ENCODE measurements at places on chromosomes 7 and 10.

DNA sequence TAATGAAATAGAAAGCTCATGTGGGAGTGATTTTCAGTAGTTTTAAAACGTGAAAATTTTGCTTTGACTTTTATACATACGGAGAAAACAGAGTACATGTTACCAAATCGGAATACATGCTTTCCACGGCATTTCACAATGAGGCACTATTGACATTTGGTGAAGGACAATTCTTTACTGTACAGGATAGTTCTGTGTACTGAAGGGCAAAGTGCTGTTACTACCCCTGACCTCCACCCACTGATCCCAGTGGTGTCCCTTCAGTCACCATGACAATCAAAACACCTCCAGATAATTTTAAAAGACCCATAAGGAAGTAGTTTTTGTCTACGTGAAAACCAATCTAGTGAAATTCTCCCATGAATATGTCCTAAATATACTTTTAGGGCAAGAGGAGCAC is 33.1 kb upstream of the ANK3 start:
- DNase-seq, result no peak

GRCh38 chr7:30330134-30331111 is 46.0 kb downstream of the ZNRF2 start:
- no peak for DNase-seq

DNA sequence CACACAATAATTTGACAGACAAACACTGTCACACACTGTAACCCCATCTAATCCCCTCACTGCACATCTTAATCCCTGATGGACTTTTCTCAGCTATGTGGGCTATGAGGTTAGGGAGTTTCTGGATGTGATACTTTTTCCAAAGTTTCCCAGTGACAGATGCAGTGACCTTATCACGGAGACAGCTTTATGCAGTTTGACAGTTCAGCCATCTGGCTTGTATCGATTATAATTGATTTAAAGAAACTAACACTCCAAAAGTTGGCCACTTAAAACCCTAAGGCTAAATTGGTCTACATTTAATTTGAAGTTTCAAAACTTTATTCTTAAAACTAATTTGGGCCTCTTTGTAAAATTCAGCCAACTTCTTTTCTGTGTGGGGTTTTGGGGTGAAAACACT is 196.7 kb downstream of the SDK1 start:
- no peak for DNase-seq

- no peak for DNase-seq
Measured at GRCh38 chr10:34191406-34191805, 623.7 kb downstream of the PARD3 start.

GRCh38 chr7:45112648-45113047 is 1.2 kb upstream of the TBRG4 start:
- no peak for DNase-seq

DNA sequence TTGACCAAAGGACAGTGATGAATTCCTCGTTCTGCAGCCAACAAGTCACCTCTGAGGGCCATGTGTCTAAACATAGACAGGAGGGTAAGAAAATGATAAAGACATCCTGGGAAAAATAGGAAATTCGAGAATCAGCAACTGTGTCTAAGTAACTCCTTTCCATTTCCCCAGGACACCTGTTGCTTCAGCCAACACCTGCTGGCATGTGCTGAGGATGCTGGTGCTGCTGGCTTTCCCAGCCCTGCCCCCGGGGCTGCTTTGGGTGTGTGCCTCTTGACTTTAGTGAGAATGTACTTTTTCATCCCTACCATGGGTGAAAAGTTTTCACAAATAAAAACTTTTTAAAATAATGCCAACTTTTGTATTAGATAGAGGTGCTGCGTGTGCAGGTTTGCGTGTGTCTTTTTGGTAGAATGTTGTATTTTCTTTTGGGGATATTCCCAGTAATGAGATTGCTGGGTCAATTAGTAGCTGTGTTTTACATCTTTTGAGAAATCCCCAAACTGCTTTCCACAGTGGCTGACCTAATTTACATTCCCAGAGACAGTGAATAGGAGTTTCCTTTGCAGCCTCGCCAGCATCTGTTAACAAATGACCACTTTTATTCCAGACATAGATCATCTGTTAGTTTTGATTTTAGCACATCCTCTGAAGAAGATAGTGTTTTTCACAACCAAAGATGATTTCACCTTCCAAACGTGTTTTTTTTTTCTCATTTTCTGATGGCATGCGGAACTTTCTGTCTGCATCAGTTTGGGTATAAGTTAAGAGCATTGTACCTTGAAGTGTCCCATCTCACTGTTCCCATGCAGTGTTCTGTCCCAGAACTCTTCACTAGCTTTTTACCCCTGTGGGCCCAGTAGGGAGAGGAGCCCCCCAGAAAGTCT is 104.2 kb upstream of the ACBD5 start:
- DNase-seq, result no peak

GRCh38 chr10:92395271-92395670 is 104.3 kb downstream of the MARCHF5 start:
- no peak for DNase-seq

- DNase-seq, result no peak
Measured at GRCh38 chr10:98332623-98333269, 64.8 kb upstream of the LOXL4 start.

GRCh38 chr10:119209035-119209735 is 1.8 kb downstream of the GRK5 start:
- DNase-seq, result peak; percentile 78

DNA sequence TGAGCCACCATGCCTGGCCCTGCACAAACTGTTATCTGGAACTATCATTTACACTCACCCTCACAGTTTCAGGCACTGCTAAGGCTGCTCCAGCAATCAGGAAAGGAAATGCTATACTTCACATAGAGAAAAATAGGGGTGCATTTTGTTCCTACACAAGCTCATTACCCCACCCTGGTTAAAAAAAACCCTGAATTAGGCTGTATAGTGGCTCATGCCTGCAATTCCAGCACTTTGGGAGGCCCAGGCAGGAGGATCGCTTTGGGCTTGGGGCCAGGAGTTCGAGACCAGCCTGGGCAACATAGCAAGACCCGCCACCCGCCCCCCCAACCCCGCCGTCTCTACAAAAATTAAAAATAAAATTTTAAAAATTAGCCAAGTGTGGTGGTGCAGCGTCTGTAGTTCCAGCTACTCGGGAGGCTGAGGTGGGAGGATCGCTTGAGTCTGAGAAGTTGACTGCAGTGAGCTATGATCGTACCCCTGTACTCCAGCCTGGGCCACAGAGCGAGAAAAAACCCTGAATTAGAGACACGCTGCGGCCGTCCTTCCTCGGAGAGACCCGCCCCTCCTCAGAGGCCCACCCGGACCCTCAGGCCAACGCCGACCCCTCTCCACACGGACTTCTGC is 539 bp downstream of the PTCD1 start:
- no peak for DNase-seq

- DNase-seq, result peak; percentile 65
Measured at GRCh38 chr7:111089822-111090426, 1.0 kb upstream of the LRRN3 start.

GRCh38 chr10:91409069-91409868 is 875 bp upstream of the HECTD2 start:
- peak; percentile 76 for DNase-seq

DNA sequence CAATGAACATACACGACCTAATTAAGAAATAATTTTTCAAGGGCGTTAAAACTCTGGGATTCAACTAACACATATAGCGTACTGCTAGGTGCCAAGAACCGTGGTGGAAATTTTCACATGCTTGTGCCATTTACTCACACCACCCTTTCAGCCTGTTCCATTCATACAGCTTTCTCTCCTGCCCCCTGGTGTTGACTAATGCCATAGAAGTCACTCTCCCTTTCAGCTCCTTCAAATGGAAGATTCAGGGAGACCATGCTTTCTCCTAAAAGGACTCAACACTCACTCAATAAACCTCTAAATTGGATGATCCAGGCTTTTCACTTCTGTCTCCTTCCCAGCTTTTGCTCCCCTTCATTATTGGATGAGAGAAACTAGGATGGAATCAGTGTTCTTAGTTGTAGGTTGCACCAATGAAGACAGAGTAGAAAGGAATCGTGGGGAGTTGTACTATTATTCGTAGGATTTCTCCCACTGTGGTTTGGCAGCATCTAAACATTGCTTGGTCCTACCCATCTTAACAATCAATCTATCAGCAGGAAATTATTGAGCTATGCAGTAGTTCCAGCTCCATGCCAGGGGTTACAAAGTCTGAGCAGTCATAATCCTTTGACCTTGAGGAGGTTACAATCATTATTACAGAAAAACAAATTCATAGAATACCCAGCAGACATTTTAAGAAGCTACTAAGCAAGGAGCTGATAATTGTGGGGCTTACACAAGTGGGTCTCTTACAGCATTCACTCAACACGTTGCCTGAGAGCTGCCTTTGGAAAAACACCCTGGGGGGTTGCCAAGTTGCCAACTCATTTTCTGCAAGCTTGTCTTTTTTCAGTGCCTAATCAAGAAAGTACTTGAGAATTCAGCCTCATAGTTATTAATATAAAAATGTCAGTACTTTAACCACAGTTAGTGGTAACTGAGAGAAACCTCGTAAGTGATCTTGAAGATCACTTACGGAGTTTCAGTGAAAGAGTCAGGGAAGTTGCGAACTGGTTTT is 2.8 kb upstream of the PPP1R3C start:
- peak; percentile 74 for DNase-seq

DNA sequence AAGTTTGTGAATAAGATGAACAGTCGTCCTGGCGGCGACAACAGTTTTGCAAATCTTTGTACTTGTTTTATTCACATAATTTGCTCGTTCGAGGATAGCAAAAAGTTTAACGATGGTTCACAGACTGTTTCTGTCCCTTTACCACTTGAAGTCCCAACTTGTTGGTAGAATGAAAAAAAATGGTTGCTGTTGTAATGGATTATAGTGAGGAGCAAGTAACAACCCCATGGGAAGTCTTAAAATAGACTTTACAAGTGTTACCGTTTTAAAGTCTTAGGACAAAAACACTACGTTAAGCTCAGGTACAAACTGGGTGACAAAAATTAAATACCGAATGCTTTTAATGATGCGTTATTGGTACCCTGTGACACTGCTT is 589 bp downstream of the LSM8 start:
- no peak for DNase-seq

- no peak for DNase-seq
Measured at GRCh38 chr7:99949645-99950228, 20.3 kb upstream of the GJC3 start.

Data from foreskin fibroblast (primary cell).